CD4-positive, CD25-positive, alpha-beta regulatory T cell (primary cell): ENCODE measurements at places on chromosomes 2 and 18.

GRCh38 chr2:177542396-177542795 lies 149.8 kb downstream of the AGPS start:
- no peak for DNase-seq

GRCh38 chr18:50709193-50709592 lies 110.6 kb downstream of the MRO start:
- no peak for DNase-seq

DNA sequence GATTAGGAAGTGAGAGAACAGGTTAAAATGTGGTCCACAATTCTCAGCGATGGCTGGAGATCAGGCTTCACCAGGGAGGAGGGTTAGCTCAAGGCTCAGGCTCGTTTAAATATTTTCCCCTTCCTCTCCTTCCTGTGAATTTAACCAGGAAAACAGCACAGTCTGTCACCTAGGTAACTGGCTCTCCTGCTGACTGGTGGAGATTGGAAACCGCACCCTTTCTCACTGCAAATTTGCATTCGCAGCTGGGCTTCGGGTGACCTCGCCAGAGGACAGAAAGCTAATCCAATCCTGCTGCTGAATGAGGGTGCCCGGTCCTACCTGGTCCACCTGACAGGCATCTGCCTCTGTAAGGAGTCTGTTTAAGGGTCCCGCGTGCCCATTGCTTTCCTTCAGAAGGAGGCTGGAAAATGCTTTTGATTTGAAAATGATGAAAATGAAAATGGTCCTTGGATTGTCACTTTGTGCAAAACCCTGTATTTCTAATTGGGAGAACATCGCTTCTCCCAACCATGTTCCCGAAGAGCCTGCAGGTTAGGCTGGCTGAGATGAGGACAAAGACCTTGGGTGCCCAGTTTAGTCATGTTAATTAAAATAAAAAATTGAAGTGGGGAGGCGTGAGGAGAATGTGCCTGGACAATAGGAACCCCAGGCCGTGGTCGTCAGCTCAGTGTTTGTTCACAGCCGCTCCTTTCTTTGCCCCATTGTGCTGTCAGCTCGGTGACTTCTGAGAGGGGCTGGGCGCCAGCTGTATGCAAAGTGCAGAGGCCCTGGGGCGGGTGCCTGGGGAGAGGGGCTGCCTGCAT lies 43.4 kb upstream of the MTCL1 start:
- no peak for DNase-seq

- no peak for DNase-seq
These were observed 42.8 kb upstream of the CYTIP start for GRCh38 chr2:157486596-157487270.

- no peak for DNase-seq
These were observed 129.8 kb upstream of the RAB6C start for GRCh38 chr2:129849559-129850160.

DNA sequence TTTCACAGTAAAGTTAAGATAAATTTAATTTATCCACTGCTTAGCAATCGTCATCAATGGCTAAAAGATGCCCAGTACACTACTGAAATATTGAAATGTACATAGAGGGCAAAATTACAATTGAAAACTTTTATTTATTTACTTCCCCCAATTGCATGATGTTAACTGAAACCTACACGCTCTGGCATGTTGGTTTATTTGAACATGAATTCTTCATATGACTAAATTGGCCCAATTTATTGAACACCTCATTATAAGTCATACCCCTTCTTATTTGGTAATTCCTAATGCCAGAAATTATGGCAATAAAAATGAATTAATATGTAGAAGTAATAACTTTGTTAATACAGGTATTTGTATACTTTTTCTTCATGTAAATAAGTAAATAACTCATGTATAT lies 183.0 kb upstream of the ZC3H15 start:
- no peak for DNase-seq

DNA sequence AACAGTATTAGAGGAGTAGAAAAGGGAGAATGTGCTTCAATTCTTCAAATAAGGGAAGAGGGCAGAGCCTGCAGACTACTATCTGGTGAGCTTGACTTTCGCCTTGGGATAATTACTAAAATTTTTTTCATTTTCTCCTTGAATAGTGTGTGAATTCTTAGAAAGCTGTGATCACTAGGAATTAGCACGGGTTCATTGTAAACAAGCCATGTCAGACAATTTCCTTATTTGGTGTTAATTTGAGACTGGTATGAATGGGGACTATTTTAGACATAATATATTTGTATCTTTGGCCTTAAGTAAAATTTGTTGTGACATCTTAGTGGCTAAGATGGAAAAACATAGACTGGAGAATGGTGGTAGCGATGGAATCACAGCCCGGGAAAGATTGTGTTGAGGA lies 66.6 kb downstream of the MYO3B start:
- DNase-seq, result no peak

GRCh38 chr18:77054288-77054605 lies 78.3 kb downstream of the MBP start:
- no peak for DNase-seq

DNA sequence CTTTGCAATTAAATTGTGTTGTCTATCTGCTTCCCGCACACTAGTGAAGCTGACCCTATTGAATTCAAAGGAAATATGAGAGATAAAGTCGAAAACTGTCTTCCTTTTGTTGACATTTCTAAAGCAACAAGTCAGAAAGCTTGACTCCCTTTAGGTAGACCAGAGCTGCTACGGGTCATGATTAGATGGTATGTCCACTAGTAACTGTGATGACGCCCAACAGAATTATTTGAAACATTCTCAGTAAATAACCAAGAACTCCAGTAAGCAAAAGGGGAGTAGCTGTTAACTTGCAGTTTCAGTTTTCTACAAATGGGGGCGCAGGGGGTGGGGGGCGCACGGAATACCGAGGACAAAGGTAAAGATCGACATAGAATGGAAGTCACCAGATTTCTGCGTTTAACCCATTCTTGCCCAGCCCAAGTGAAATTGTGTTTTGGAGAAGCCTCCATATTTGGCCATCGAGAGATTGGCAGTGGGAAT lies 56.4 kb downstream of the CRIM1 start:
- DNase-seq, result no peak

DNA sequence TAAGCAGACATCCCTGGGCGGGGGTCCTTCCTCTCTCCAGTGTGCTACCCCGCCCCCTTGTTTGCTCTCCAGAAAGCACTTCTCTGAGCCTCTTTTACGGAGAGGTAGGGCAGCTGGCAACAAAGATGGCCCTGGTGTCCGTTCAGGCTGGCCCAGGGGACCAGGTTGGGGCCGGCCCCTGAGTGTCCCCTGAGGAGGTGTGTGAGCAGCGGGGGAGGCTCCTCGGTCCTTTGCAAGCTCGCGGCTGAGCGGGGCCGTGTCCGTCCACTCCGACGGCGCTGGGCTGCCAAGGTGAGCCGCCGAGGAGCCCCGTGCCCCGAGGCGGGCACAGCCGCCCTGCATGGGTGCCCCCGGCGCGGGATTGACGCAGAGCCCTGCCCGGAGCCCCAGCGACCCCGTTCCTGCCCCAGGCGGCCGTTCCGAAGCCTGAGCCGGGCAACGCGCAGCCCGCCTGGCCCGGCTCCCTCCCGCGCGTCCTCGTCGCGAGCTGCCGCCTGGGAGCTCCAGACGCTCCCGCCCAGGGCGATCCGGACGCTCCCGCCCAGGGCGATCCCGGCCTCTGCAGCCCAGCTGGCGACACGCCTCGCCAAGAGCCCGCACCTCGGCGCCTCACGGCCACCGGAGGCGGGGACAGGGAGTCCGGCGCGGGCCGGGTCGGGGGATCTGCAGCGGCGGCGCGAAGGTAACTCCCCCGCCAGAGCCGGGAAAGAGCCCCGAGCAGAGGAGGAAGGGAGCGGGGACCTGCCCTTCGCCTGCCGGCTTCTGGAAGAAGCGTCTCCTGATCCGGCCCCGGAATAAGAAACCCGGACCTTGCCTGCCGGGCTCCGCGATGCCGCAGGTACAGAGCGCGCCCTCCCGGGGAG lies at the start of gene PROKR1:
Gene PROKR1, plus strand, starts transcription at position 569 of the 863 bp plus-strand sequence. CDS start 2,243 bp downstream, outside the sequence.
- no peak for DNase-seq

DNA sequence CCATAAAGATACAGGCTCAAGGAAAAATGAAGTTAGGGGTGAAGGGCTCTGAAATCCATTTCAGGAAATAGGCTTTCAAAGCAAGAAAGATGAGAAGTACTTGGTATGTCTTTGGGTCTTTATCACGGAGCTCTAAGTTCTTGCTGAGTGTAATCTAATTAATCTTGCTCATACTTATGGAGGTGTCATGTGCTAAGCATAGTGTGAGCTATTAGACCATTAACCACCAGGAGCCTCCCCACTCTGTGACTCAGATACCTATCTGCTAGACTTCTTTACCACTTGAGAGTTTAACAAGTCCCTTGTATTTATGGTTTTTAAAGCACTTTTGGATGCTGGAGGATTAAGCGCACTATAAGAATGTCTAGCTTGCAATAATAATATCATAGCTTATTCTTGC lies 678.7 kb downstream of the EPHA4 start:
- DNase-seq, result no peak

DNA sequence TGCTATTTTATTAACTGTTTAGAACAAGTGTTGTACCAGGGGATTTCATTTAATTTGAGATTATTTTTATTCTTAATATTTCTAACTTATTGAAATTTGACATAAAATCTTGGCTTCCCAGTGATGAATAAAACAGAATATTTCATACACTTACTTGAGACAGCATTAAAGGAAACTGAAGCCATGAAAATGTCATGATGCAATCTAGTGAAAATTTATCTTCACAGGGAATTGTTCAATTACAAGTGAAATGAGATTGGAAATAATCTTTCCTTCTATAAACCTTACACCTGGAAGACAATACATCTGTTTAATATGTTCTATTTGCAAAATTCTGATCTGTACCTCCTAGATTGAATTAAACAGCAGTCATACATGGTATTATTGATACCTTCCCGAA lies 511.0 kb upstream of the CDH7 start:
- no peak for DNase-seq

GRCh38 chr2:180647621-180648020 lies 332.8 kb upstream of the UBE2E3 start:
- DNase-seq, result no peak

GRCh38 chr2:37013315-37013641 lies 46.9 kb upstream of the STRN start:
- no peak for DNase-seq

- DNase-seq, result no peak
These were observed 451.0 kb upstream of the SETBP1 start for GRCh38 chr18:44229693-44230108.

DNA sequence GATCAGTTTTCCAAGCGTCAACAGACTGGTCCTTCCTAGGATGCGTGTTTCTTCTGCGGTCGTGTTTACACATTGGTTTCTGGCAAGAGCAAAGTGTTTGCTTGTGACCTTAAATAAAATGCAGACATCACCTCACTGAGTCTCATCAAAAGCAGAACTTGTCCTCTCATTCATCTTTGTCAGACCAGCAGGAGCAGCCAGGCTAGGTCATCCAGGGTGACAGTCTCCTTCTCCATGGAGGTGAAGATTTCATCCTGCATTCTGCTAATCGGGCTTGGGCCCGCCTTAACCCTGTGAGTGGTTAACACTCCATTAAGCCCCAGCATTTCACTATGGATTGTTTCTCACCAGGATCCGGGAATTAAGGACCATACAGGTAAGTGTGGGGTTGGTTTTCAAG lies 64.2 kb upstream of the PID1 start:
- DNase-seq, result no peak

- no peak for DNase-seq
These were observed 1.8 kb downstream of the PPP1R7 start for GRCh38 chr2:241151934-241152660.

DNA sequence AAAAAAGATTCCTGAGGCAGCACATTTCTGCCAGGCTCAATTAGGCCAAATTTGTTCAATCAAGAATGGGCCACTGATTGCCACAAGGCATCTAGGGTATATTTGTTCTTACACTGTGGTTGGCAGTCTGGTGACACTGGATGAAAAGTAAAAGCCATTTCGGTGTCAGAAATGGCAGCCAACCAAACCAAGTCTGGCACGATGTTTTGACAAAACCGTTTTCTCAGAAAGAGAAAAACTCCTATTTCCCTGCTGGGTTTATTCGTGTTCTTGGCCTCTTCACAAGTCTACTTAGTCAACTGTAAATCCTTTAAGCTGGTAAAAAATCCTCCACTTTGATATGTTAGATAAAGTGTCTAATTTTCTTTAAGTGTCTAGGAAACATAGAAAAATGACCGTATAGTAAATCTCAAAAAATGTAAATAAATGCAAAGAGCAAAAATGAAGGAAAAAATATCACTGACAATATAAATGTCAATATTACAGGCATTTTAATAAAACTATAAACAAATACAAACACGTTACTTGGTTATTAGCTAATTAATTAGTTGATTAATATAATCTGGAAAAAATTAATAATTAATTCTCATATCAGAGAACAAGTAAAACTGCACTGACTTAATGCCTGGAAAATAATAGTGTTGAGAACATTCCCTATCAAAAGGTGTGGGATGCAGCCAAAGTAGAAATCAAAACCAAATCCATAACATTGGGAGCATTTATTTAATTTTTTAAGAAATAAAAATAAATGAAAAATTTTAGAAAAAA lies 182.0 kb upstream of the ZNF804A start:
- no peak for DNase-seq

DNA sequence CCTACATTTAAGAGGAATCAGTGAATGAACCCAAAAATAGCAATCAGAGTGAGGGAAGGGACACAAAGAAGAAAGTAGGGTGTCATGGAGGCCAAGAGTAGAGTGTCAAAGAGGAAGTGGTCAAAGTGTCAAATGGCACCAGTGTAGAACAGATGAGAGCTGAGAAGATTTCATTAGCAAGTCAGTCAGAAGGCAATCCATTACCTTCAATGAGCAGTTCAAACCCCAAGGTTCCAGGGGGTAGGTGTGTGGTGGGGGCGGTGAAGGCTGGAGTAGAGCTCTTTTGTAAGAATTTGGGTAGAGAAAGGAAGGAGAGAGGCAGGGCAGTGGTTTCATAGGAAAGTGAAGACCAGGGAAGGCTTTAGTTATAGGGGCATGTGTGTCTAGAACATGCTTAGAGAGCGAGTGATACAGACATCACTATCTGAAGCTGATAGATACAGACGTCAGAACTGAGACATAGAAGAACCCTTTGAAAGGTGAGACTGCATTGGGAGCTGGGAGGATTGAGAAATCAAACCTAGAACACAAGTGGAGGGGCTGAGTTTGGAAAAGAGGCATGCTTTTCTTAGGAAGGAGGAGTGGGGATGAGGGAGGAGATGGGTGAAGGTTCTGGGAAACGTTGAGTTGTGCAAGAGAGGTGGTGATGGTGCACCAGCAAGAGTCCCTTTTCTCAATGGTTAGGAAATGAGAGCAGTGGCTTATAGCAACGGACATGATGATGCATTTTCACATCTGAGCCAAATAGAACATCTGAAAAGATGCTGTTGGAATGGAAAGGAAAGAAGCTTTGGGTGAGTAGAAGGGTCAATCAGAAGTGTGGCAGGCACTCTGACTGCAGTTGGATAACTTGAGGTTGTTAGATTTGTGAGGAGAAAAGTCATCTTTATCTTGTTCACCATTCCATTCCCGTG lies 48.9 kb upstream of the IL1RL1 start:
- no peak for DNase-seq

DNA sequence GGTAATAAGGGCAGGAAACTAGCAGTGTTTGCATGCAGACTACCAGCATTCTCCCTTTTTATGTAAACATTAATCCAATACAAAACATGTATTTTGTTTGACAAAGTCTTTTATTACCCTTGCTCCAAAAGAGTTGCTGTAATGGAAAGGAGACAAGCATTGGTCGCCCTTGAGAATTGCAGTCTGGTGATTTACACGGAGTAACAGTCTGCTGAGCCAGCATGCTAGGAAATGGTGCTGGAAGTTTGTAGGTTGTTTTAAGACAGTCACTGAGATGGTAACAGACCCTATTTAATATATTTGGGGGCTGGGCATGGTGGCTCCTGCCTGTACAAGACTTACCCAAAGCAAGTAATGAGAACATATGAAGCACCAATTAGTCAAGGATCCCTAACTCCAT lies 2.8 kb upstream of the PRKCE start:
- no peak for DNase-seq

GRCh38 chr2:59922450-59922849 lies 631.0 kb downstream of the BCL11A start:
- no peak for DNase-seq
